ENCODE measurements at places on chromosomes 4 and X. TPM values are rescaled to one million over a fixed set of nuclear protein-coding genes. Genes with fewer than 3 reads are reported as not detected.

Gene N4BP2
- 77.5 TPM for total RNA-seq

Gene FREM3
- total RNA-seq: under 0.01 TPM

Gene CCNA2
- 6.9 TPM for total RNA-seq

Gene ATP7A
- 15.1 TPM for total RNA-seq

Gene MAGEE2
- 4.9 TPM for total RNA-seq

Measured in frontal cortex (tissue), 4 donors.